ENCODE measurements at places on chromosomes 5 and 9.
A peak's percentile ranks its signal among the peaks of the same experiment; 100 is the strongest.

- DNase-seq, result no peak
Measured at GRCh38 chr5:181195249-181195761, 9.7 kb downstream of the TRIM7 start.

GRCh38 chr5:153350175-153350883 lies 140.1 kb upstream of the GRIA1 start:
- no peak for DNase-seq

GRCh38 chr9:137113385-137114159 lies 961 bp downstream of the DPP7 start:
- DNase-seq, result no peak

- DNase-seq, result no peak
Measured at GRCh38 chr9:30197453-30197852, 2187.0 kb upstream of the ACO1 start.

DNA sequence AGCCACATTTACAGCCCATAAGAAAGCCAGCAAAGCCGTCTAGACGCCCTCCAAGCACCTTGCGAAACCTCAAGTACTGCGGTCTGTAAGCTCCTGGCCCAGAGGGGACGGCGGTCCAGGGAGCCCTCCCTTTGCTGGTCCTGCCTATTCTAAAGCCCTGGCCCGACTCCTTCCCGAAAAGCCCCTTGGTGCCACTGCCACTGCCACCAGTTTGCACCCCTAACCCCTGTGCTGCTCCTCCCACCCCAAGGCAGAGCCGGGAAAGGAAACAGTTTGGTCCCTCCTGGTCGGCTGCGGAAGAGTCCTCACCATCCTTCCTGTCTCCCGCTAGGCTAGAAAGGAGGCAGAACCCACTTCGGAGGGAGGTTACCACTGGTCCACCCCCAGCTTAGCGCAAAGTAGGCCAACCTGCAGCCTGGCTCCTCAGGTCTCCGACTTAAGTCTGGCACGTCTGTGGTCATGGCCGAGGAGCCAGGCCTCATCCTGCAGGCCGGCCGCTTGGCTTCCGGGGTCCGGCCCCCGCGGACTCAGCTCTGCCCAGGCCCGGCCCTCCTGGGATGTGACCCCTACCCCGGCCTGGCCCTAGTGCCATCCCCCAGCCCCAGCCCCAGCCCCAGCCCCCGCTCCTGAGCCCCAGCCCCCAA lies 916 bp downstream of the TOR1A start:
- DNase-seq, result peak; percentile 43

- no peak for DNase-seq
Measured at GRCh38 chr9:16446636-16447035, 423.8 kb downstream of the BNC2 start.

- no peak for DNase-seq
Measured at GRCh38 chr5:172144931-172145869, 42.8 kb downstream of the STK10 start.

GRCh38 chr9:99819123-99819855 lies 2.4 kb upstream of the NR4A3 start:
- peak; percentile 88 for DNase-seq

DNA sequence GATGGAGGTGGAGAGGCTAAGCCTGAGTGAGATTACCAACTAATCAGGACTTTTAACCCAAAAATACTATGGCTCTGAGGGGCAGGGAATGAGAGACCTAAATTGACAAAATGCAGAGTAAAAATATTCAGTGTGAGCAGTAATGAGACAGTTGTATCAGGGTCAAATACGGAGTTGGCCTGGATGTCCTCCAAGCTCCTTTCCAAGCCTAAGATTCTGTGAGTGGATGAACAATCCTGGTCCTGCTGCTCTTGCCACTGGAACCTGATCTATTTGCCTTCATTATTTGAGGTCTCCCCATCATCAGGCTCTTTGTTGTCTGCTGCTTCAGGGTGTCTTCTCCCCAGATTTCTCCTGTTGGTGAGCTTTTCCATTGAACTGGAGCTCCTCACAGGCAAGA lies 1.1 kb downstream of the PDCD1LG2 start:
- DNase-seq, result no peak

GRCh38 chr9:31302620-31303418 lies 1081.6 kb upstream of the ACO1 start:
- DNase-seq, result no peak

GRCh38 chr5:112866739-112867138 lies 5.7 kb downstream of the SRP19 start:
- DNase-seq, result no peak

DNA sequence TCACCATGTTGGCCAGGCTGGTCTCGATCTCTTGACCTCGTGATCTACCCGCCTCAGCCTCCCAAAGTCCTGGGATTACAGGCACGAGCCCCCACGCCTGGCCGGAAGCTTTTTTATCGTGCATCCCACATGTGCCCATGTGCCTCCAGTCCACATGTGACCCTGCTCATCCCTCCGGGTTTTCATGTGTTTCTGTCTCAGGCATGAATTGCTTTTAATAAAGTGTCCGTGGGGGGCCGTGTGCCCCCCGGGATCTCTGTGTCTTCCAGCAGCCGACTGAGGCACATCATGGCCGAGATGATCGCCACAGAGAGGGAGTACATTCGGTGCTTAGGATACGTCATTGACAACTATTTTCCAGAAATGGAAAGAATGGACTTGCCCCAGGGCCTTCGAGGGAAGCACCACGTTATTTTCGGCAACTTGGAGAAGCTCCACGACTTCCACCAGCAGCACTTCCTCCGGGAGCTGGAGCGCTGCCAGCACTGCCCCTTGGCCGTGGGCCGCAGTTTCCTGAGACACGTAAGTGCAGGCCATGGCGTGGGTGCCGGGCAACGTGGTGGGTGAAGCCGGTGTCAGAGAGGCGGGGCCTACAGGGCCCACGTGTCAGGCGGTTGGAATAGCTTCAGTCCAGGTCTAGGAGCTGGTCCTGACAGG lies 22.1 kb upstream of the LRRC14B start:
- DNase-seq, result peak; percentile 90

- DNase-seq, result peak; percentile 34
Measured at GRCh38 chr5:14039063-14039462, 94.6 kb upstream of the DNAH5 start.

DNA sequence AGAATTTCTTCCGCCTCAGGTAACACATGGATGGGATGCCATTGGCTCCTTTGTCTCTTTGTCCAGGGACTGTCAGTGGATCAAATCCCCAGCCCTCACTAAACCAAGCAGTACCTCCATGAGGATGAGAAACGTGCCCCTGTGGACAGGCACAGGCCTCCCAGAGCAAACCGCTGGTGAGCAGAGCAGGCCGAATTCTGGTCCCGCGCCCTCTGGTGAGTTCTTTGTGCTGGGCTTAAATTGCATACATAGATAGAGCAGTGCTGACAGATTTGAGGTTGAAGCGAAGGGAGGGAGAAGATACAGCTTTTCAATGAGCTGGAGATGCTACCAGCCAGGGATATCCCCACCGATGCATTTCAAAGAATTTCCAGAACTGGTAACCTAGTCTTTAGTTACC lies 143.8 kb downstream of the HSD17B3 start:
- DNase-seq, result no peak

GRCh38 chr9:137112564-137113384 lies 1.8 kb downstream of the DPP7 start:
- DNase-seq, result no peak

GRCh38 chr9:131125038-131125287 lies 423 bp upstream of the NUP214 start:
- no peak for DNase-seq

DNA sequence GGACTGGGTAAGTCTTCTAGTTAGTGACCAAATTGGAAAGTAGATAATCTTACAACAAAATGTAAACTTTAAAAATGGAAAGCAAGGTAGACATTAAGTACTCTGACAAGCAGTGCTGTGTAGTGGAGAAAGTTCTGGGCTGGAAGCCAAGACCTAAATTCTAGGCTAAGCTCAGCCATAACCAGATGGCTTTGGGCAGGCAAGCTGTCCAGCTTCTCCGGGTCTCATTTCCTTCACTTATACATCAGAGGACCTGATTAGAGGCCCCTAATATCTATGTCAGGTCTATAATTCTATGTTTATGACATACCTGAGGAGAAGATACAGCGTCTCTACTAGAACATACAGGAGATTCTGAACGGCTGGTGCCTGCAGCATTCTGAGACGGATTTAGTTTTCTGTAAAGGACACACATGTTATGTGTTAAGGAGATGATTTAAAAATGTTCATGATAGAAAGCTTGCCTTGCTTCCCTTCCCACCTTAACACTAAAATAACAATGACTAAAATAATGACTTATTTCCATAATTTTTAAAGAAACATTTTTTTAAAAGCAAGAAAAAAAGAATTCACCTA lies 61.2 kb downstream of the ELL2 start:
- DNase-seq, result peak; percentile 72

- no peak for DNase-seq
Measured at GRCh38 chr9:120873512-120873911, 3.5 kb downstream of the PHF19 start.

- no peak for DNase-seq
Measured at GRCh38 chr9:122393284-122393983, 22.6 kb downstream of the PTGS1 start.

- no peak for DNase-seq
Measured at GRCh38 chr9:89805571-89806292, 200.9 kb downstream of the GADD45G start.

GRCh38 chr5:4614088-4614487 lies 526.0 kb upstream of the ADAMTS16 start:
- no peak for DNase-seq

- peak; percentile 58 for DNase-seq
Measured at GRCh38 chr9:135602789-135603481, 36.4 kb downstream of the GLT6D1 start.

DNA sequence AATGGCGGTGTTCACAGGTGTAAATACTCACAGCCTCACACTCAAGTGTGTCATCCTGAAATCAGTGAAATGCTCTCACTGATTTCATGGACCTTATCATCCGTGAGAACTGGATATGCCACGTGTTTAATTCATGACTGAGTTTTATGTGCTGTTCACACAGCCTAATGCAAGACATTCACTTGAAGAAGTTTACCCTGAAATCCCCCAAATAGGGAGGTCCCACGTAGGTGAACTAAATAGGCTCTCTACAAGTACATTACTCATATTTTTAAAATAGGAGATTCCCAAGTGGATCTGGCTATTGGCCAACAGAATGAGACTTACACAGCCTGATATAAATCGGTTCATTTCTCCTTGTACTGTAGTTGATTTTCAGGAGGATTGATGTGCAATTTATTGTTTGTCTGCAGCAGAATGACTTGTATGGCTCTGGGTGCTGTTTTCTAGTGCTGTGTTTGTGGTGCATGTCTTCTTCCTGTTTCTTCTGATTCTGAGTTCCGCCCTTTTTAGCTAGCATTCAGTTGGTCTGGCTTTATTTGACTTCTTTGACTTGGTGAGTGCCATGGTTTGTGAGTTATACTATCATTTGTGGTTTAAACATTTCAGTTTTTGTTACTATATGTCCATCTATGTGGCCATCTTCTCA lies 25.1 kb downstream of the TRIO start:
- DNase-seq, result no peak

DNA sequence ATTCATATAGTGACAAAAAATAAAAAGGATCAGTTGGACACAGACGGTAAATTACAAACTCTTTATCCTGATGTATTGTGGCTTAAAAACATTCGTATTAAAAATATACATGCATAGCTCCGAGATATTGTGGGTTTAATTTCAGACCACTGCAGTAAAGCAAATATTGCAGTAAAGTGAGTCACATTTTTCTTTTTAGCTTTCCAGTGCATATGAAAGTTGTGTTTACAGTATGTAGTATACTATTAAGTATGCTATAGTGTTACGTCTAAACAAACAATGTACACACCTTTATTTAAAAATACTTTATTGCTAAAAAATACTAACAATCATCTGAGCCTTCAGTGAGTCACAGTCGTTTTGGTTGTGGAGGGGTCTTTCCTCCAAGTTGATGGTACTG lies 551.8 kb downstream of the CETN3 start:
- DNase-seq, result no peak

- DNase-seq, result no peak
Measured at GRCh38 chr5:81883371-81883770, 88.5 kb upstream of the ATG10 start.

- DNase-seq, result no peak
Measured at GRCh38 chr9:114771889-114772288, 34.0 kb downstream of the TNFSF15 start.
